ENCODE measurements at places on chromosomes 12 and 14.

- H3K4me1 ChIP-seq = peaks cover 6% of the 10 kb centered on the region
- H3K4me3 ChIP-seq = no peak overlapping the region
- DNase-seq = no peak
- H3K36me3 ChIP-seq = no peaks in the 10 kb centered on the region
- H3K27ac ChIP-seq = no peak overlapping the region
- H3K27me3 ChIP-seq = no peaks in the 10 kb centered on the region
Observed at GRCh38 chr12:131097202-131098177, 143.8 kb downstream of the ADGRD1 start.

DNA sequence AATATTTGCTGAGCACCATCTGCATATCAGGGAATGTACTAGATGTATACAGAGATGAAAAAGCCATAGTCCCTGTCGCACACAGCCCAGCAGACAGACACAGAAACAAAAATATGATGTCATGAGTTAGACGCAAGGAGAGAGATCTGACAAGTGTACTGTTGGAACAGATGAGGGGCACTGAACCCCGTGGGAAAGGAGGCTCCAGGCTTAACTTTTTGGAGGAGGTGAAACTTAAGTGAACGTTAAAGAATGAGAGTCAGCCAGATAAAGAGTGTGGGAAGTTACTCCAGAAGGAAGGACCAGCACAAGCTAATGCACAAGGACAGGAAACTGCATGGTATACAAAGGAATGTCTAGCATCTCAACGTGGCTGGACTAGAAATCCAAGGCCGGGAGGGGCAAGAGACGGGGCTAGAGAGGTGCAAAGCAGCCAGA lies 2.5 kb upstream of the ACTN1 start:
- H3K4me1 ChIP-seq = peaks cover 36% of the 10 kb centered on the region
- H3K4me3 ChIP-seq = no peak overlapping the region
- peaks cover 5% of the 10 kb centered on the region for H3K36me3 ChIP-seq
- no peak overlapping the region for H3K27ac ChIP-seq

DNA sequence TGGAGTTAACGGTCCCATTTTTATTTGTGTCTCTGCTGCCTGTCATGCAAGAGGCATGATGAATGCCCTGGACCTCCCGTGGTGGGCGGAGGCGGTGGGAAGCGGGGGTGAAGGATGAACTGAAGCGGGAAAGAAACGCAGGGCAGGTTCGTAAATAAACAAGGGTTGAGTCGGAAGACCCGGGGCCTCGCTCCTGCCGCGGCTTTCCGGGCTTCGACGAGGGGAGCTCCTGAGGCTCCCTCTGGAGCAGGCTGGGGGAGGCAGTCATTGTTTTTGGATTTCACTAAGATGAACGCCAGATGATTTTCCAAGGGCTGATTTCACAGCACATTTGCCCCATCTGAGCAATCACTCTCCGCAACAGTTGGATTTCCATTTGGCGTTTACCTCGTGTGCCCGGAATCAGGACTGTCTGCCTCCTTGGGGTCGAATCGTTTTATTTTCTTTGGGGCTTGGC lies 130.2 kb downstream of the SLC38A6 start:
- H3K27me3 ChIP-seq = peaks cover 16% of the 10 kb centered on the region
- no peak overlapping the region for H3K4me3 ChIP-seq
- H3K4me1 ChIP-seq = no peaks in the 10 kb centered on the region
- no peak for DNase-seq
- no peak overlapping the region for H3K27ac ChIP-seq
- H3K36me3 ChIP-seq = no peaks in the 10 kb centered on the region

- peaks cover 2% of the 10 kb centered on the region for H3K36me3 ChIP-seq
- no peak overlapping the region for H3K27ac ChIP-seq
- peaks cover 5% of the 10 kb centered on the region for H3K4me1 ChIP-seq
- no peak for DNase-seq
- H3K4me3 ChIP-seq = no peak overlapping the region
Observed at GRCh38 chr12:114414031-114414865, 8.3 kb upstream of the TBX5 start.

DNA sequence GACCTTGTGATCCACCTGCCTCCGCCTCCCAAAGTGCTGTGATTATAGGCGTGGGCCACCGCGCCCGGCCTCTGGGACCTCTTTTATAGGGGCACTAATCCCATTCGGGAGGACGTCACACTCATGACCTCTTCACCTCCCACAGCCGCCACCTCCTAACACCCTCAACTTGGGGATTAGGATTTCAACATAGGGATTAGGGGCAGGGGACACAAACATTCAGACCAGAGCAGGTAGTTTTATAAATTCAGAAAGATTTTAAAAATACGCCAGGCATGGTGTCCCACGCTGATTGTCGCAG lies 49.4 kb downstream of the TPCN1 start:
- no peak for DNase-seq
- no peak overlapping the region for H3K27ac ChIP-seq
- H3K4me1 ChIP-seq = peaks cover 6% of the 10 kb centered on the region
- H3K36me3 ChIP-seq = peaks cover 23% of the 10 kb centered on the region

- peak overlapping the region; percentile 30 for H3K27ac ChIP-seq
Observed at GRCh38 chr14:21825149-21825743, 151.6 kb upstream of the OR4E1 start.

- H3K27me3 ChIP-seq = no peaks in the 10 kb centered on the region
- DNase-seq = no peak
- no peaks in the 10 kb centered on the region for H3K36me3 ChIP-seq
- H3K4me3 ChIP-seq = no peak overlapping the region
Observed at GRCh38 chr12:88520436-88520820, 59.8 kb downstream of the KITLG start.

- no peak for DNase-seq
- peaks cover 56% of the 10 kb centered on the region for H3K4me1 ChIP-seq
- H3K27ac ChIP-seq = peak overlapping the region; percentile 84
- no peaks in the 10 kb centered on the region for H3K27me3 ChIP-seq
- H3K4me3 ChIP-seq = peak overlapping the region; percentile 32
Observed at GRCh38 chr14:70665448-70666360, 24.0 kb downstream of the TTC9 start.

DNA sequence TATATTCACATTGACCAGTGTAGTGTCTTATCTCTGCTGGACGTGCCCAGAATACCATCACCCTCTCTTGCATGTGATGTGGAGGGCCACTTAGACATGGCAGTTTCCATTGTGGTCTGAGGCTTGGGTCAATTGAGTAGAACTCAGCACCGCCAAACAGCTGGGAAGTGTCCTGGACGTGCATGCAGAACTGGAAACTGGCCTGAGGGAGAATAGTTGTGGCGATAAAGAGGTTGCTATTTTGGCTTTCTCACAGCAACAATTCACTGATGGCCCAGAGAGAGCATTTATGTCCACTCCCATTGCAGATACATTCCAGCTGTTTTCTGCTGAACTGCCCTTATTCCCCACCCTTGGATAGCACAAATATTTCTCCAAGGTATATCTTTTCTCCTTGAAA lies 210.1 kb upstream of the DAAM1 start:
- no peaks in the 10 kb centered on the region for H3K4me1 ChIP-seq
- H3K36me3 ChIP-seq = no peaks in the 10 kb centered on the region
- H3K4me3 ChIP-seq = no peak overlapping the region
- H3K27ac ChIP-seq = no peak overlapping the region
- DNase-seq = no peak

Data from activated naive CD8-positive, alpha-beta T cell treated with anti-CD3 and anti-CD28 coated beads for 36 hours (primary cell).